D721Med (cell line): ENCODE measurements at places on chromosomes 16 and 17.

DNA sequence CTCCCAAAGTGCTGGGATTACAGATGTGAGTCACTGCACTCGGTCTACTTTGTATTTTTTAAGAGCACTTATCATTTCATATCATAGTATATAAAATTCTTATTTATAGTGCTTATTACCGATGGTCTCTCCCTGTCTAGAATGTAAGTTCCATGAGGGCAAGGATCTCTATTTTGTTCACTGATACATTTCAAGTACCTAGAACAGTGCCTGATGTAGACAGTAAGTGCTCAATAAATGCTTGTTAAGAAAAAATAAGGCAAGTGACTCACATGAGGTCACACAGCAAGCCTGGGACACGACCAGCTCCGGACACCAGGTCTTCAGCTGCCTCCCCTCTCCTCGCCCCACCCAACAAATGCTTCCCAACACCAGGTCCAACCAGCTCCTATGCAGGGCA lies 23.9 kb downstream of the TRPV3 start:
- DNase-seq: no peak

DNA sequence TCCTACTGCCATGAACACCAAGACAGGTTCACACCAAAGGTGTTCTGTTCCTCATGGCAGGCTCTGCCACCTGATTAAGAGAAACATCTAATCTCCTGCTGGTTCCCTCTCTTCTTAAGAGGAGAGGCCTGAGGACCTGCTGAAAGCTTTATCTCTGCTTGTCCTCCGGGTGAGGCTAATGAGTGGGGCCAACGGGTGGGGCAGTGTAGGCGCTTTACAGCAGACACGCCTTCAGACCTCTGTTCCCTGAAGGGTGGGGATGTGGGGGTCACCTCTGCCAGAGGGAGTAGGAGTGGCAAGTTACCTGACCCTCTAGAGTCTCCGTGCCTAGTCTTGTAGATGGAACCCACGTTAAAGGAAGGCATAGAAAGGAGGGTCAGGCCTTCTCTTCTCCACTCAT lies 4.2 kb upstream of the MRM1 start:
- DNase-seq: no peak

DNA sequence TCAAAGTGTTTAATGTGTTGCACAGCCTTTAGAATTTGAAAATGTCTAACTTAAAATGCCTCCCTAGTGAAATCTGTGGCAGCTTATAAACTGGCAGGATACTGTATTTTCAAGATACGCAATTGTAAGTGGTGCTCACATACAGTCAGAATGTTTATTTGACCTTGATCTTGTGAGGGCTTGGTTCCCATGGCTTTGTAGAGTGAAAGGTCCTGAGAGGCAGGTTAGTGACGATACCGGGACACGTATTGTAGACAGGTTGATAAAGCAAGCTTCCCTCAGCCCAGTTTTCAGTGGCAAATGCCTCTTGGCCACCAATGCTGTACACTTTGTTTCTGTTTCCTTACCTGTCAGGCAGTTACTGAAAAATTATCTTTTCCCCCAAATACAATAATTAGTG lies 426.6 kb downstream of the MAF start:
- no peak for DNase-seq

DNA sequence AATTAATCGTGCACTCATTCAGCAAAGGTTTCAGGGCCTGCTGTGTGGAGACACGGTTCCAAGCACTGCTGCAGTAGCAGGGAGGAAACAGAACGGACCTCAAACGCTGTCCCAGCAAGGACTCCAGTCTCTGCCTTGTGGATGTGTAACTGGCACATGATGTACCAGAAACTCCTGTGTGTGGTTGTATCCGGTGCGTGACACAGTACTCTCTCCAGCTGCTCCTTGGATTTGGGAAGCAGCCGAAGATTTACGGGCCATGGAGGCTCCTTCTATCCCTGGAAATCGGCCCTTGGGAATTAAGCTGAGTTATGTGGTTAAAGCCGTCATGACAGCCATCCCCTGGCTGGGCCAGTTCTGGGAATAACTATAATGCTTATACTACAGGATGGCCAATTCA lies 8.5 kb upstream of the ANKRD11 start:
- DNase-seq: no peak

GRCh38 chr17:28467456-28468025 lies 5.9 kb upstream of the SLC13A2 start:
- no peak for DNase-seq

DNA sequence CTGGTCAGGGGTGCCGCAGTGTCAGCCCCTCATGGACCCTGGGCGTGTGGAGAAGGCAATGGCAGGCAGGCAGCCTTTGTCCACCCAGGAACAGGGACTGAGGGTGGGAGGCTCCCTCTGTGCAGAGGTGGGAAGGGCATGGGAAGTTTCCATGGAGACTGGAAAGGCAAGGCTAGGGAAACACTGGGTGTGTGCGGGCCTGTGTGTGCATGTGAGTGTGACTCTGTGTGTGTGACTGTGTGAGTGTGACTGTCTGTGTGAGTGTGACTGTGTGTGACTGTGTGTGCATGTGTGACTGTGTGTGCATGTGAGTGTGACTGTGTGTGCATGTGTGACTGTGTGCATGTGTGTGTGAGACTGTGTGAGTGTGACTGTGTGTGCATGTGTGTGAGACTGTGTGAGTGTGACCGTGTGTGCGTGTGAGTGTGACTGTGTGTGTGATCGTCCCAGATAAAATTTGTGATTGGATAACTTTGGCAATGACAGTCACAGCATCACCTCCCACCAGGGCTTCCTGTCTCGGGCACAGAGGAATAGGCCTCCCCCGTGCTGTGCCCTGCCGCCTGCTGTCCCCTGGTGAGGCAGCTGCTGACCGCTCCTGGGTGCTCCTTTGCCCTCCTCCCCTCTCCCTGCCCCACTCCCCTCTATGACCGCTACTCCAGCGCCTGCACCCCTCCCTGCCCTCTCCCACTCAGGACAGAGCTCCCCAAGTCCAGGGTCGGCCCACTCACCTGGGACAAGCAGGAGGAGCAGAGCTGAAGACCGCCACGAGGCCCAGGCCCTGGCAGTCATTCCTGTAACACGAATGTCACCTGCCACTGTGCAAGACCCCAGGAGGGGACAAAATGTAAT lies 698 bp downstream of the CD300C start:
- no peak for DNase-seq

- DNase-seq: no peak
Measured at GRCh38 chr17:50148226-50149090, 2.0 kb downstream of the PPP1R9B start.

DNA sequence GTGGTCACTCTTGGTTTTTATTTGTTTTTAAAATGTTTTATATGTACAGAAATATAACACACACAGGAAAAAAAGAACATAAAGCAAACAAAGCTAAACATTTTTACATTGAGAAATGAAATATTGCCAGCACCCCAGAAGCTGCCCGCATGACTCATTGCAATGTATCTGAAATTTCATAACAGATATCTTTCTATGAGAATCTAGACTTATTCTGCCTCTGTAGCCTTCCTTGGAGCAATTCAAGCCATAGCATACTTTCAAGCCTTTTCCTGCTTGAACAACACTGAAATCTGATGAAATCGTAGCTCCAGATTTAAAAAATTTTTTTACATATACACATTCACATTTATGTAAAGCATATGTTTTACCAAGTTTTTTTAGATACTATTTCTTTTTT lies 86.9 kb downstream of the RBBP6 start:
- DNase-seq: no peak

DNA sequence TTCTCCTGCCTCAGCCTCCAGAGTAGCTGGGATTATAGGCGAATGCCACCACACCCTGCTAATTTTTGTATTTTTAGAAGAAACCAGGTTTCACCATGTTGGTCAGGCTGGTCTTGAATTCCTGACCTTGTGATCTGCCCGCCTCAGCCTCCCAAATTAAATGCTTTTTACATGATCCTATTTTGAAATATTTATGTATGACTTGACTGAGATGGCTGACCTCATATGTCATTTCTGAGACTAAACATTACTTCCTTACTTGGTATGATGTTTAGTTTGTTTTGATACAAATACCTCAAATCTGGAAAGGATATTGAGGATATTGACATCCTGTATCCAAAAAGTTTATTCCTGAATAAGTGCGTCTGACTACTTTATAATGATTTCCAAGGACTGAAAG lies 11.9 kb downstream of the CALCOCO2 start:
- no peak for DNase-seq

- DNase-seq: no peak
Measured at GRCh38 chr17:44677136-44677535, 12.4 kb downstream of the CCDC43 start.

DNA sequence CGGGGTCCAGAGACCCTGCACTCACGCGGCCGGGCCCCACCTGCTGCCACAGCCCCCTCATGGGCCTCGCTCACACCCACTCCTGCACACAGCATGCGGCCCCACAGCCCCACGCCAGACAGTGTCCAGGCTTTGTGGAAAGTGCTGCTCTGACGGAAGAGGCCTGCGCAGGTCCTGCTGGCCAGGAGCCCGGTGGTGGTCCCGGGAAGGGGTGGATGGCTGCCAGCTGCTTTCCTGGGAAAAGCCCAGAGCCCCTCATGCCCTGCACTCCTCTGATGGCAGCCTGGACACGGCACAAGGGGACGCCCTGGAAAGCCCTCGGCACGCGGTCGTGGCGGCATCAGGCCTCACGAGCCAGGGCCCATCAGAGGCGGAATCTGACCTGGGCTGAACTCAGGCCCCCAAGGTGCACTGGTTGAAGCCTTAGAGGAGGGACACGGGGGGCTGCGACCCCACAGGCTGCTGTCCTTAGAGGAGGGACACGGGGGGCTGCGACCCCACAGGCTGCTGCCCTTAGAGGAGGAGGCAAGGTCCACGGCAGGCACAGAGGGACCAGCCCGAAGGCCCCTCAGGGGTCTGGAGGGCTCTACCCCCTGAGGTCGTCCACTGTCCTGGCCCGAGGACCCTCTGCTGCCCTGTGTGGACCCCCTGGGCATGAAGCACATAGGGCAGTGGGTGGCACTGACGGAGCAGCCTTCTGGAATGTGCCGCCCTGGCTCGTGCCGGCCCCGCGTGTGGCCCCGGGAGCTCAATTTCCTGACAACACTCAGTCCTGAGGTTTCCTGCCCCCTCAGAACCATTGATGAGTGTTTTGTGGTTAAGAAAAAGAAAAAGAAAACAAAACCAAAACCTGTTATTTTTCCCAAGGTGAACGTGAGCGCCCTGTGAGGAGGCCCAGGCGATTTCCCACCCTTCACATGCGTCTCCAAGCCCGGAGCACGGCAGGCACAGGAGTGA lies 22.1 kb downstream of the SOX8 start:
- no peak for DNase-seq

DNA sequence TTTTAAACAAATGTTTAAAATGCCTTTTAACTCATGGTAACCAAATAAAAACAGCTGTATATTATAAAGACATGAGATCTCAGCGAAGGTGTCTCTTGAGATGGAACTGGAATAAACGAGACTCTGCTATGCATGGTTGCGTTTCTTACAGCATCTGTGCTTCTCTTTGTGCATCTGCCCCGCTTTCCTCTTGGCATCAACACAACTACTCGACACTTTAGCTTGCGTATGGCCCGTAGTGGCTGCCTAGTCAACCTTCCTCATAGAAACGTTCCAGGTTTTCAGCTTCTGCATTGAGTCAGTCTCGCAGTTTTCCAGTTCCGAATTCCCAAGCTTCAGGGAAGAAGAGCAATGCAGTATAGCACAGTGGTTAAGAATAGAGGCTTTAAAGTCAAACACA lies 214.9 kb downstream of the CEP112 start:
- DNase-seq: no peak

DNA sequence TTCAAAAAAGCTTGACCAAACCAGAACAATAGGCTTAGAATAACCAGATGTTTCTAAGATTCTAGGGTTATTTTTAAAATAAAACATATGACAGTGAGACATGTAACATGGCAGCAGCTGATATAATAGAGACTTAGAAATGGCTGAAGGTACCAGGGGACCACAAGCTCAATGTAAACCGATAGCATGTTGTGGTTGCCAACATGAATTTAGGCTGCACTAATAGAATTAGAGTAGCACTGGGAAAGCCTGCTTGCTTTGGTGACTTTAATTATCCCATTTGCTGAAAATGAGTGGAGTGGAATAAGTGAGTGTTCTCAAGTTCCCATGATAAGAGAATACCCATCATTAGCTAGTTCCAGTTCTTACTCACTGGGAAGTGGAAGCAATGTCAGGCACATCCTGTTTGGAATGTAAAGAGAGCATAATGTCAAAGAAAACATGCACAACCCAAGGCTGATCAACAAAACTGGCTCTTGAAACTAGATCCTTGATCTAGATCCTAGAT lies 621.2 kb upstream of the CDH5 start:
- no peak for DNase-seq

- DNase-seq: no peak
Measured at GRCh38 chr17:38419508-38419981, 8.7 kb upstream of the ARHGAP23 start.

DNA sequence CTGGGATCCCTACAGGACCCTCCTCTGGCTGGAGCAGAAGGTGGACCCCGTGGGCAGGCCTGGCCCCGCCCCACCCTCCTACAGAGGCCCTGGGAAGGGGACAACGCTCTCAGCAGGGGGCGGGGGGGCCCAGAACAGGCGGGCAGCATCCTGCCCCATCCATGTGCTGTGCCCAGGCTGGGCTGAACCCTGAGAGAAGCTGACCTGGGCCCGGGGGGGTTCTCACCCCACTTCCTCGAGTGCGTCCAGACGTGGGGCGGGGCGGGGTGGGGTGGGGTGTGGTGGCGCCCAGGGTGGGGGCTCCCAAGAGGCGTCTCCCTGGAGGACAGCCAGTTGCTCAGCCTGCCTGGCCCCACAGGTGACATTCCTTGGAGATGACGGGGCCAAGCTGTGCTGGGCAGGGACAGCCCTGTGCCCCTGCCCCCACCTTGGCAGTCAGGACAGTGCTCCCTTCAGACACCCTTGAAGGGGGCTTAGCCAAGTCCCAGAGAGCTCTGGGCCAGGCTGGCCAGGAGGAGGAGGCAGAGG lies 390 bp upstream of the UNC13D start:
- DNase-seq: no peak

DNA sequence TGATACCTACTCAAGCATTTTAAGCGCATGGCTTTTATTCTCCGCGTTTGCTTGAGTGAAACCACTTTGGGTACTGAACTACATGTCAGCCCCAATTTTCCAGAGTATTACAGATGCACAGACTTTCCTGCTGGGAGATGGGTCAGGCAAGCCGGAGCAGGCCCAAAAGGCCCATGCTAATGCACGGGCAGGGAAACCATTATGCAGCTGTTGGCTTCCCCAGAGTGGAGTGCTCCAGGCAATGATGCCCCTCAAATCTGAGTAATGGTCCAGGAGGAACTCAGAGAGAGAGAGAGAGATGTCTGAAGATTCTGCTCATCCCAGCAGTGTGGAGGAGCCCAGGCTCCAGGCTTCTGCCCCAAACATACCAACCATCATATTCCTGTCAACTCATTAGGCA lies 80.2 kb downstream of the CDH11 start:
- no peak for DNase-seq

- no peak for DNase-seq
Measured at GRCh38 chr17:63696381-63696961, 3.5 kb downstream of the LIMD2 start.
